ENCODE measurements at places on chromosomes 2 and 18.

DNA sequence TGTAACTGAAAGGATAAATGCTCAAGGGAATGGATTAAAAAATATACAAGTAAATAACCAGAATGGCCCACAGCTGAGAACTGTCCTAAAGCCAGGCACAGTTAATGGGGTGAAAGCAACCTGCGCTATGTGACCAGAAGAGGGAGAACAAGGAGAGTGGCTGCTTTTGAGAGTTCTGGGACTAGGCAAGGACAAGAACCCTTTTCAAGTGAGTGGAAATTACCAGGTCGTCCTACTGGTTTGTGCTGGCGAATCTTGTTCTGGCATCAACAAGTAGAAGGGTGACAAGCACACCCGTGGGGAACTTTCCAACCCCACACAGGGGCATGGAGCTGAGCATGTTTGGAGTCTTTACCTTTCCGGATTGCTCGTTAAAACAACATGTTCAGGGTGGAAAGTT is 82.8 kb downstream of the TMEM17 start:
- DNase-seq, result no peak

DNA sequence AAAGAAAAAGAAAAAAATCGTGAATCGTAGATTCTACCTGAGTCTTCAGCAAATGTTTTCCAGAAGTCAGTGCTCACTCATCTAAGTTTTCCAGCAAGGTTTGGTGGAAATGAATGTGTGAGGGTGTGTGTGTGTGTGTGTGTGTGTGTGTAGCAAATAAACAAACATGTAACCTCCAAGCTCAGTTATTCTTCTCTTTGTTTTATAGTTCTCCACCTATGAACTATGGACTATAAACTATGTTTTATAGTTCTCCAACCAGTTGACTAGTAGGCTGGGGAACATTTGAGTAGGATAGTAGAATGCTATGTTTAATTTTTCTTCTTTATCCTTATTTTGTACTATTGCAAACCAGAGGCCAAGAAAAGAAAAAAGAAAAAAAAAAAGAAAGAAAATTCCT is 44.6 kb upstream of the SERPINE2 start:
- DNase-seq, result no peak

- DNase-seq, result no peak
Observed at GRCh38 chr2:173134703-173135102, 59.1 kb downstream of the MAP3K20 start.

DNA sequence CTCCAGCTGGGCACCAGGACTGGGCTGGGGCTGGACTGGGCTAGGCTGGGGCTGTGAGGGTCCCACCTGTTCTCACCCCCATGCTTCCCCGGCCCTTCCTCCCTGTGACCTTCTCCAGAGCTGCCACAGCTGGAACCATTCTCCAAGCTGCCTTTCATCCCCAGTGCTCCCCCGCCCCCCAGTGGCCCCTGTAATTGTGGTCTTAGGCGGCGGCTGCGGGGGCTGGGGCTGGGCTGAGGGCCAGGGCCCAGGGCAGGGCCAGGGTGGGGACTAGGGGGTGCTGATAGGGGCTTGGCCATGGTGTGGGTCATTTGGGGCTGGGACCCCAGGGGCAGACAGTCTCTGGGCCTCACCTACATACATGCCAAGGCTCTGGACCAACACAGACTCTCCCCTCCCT is 2.8 kb upstream of the WNT10A start:
- no peak for DNase-seq

DNA sequence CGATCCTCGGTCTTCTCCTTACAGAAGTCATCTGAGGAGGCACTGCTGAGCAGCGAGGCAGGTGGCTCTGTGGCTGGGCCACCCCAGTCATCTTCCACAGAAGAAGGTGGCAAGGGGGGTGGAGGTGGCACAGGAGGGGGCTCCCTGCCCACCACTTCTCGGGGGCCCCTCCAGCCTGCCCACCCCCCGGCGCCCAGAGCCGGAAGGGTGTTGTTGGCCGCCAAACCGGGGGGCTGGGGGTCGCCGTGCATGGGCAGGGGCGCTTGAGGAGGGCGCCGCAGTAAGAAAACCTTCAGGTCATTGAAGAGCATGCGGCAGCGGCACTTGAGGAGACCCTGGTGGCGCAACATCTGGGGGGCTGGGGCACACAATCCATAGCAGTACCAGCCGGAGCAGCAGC is 2.5 kb downstream of the MARCHF4 start:
- DNase-seq, result no peak

- DNase-seq, result no peak
Observed at GRCh38 chr18:11514267-11514666, 95.1 kb upstream of the SLC35G4 start.

GRCh38 chr2:239371726-239372686 is 28.8 kb downstream of the HDAC4 start:
- DNase-seq, result no peak

DNA sequence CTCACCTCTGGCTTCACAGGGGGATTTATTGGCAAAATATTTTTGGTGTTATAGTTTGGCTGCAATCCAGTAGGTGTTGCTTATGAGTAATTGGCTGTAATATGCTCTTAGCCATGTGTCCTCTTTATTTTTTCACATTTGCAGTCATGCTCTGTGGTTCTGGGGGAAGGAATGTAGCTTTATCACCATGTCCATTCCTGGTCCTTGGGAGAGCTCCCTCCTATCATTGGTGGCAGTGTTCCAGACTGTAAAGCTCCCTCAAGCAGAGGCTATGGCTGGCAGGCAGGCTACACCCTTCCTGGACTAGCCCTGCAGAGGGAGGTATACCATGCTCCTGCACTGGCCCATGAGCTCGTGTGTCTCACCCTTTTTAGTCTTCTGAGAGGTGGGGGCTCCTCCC is 120.0 kb upstream of the FSIP2 start:
- DNase-seq, result no peak

DNA sequence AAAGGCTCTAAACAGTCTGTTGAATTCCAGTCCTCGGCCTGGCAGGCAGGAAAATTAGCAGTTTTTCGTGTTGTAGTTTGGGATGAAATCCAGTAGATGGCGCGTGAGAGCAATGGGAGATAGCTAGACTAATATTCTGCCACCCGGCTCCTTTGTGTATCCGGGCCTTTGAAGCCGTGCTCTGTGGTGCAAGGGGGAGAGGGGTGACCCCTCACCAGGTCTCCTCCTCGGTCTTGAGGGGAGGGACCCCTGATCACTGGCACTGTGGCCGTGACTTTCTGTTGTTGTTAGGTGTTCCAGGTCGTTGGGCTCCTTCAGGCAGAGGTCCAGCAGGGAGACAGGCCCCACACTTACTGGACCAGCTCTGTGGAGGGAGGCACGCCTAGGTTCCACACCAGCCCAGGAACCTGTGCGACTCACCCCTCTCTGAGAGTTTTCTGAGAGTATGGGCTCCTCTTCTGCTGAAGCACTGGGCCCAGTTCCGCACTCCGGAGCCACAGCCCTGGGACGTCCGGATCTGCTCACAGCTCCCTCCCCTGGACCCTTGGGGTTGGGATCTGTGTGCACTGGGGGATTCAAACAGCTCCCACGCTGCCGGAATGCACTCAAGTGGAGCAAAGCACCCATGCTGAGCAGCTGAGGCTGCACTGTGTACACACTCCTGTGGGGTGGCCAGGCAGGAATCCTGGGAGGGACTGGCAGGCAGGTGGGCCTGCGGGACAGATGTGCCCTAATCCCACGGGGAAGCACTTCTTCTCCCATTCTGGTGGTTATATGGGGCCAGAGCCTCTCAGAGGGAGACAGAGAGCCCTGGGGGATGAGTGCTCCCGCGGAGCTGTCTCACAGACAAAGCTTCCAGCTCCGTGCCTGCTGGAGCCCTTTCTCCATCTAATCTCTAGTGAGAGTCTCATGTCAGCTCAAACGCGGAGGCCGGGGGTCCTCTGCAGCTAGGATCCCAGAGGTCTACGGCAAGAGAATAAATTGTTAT is 8.8 kb downstream of the GKN2 start:
- DNase-seq, result peak; percentile 80

GRCh38 chr2:238939074-238939473 is 91.2 kb downstream of the TWIST2 start:
- peak; percentile 72 for DNase-seq

Measured in AG20443 (cell line).